Left colon (tissue), 2 donors: ENCODE measurements at places on chromosomes 6 and 20. TPM values are rescaled to one million over a fixed set of nuclear protein-coding genes. Genes with fewer than 3 reads are reported as not detected.

The FOXS1 gene
- 0.52 TPM for total RNA-seq

The FLRT3 gene
- total RNA-seq = 1.3 TPM

The C6orf141 gene
- 11.6 TPM for total RNA-seq

The MACROD2 gene
- total RNA-seq = 5.2 TPM

The SLC26A8 gene
- 0.18 TPM for total RNA-seq

The MOCS1 gene
- 12.9 TPM for total RNA-seq

The IL17F gene
- total RNA-seq = not detected

The AGPAT1 gene
- total RNA-seq = 55.0 TPM

The DHX35 gene
- total RNA-seq = 14.0 TPM

The EFCAB8 gene
- not detected for total RNA-seq

The PRKN gene
- 5.4 TPM for total RNA-seq

The UBE2V1 gene
- total RNA-seq = 106 TPM

The THBS2 gene
- total RNA-seq = 5.0 TPM

The TREM1 gene
- not detected for total RNA-seq

The PROCR gene
- total RNA-seq = 6.3 TPM

The FOXQ1 gene
- 0.27 TPM for total RNA-seq

The NPEPL1 gene
- 31.1 TPM for total RNA-seq

The NINL gene
- total RNA-seq = 5.0 TPM

The SLC29A1 gene
- 22.8 TPM for total RNA-seq

The PTCHD4 gene
- 0.25 TPM for total RNA-seq
